Right ventricle myocardium superior (tissue), 1 donor: ENCODE measurements at places on chromosomes 7 and 10.
A peak's percentile ranks its signal among the peaks of the same experiment; 100 is the strongest.

- no peak for DNase-seq
These were observed 79.0 kb upstream of the TMEM168 start for GRCh38 chr7:112869111-112869774.

GRCh38 chr10:122855745-122856144 lies 10.1 kb upstream of the CUZD1 start:
- DNase-seq: no peak

- DNase-seq: no peak
These were observed 742.8 kb downstream of the GRID1 start for GRCh38 chr10:85623758-85624157.

- no peak for DNase-seq
These were observed 178.3 kb downstream of the CDCA7L start for GRCh38 chr7:21767300-21767900.

GRCh38 chr7:54544527-54545240 lies 2.5 kb downstream of the VSTM2A start:
- no peak for DNase-seq

GRCh38 chr10:33482486-33482885 lies 148.0 kb upstream of the NRP1 start:
- DNase-seq: no peak

DNA sequence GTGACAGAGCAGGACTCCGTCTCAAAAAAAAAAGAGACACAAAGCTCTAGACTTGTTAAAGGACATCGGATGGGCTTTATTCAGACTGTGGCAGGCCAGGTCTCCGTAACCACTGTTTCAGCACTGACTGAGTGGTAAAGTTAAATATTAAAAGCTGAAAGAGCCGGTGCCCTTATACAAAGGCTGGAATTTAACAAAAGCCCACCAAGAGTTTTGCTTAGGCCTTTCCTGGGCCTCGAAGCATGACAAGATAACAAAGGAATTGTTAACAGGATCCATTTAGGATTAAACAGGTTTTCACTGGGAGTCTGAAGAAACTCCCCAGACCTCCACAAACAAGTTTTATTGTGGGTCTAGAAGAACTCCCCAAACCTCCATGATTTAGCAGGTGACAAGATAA lies 727.8 kb downstream of the TYW1 start:
- DNase-seq: no peak

DNA sequence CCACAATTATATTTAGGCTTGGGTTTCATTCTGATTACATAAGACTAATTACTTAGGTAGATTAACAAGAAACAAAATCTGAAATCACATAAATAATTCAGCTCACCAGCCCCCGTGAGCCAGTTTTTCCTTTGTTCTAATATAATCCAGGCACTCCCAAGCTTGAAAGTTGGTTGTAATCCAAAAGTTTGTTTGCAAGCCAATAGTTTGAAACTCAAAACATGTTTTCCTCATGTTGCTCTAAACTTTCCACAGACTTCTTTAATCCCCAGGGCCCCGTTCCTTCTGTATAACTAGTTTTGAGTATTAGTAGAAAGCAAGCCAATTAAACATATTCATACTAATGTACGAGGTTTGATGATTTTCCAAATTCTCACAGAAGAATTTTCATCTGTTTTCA lies 56.1 kb downstream of the SP8 start:
- DNase-seq: no peak

DNA sequence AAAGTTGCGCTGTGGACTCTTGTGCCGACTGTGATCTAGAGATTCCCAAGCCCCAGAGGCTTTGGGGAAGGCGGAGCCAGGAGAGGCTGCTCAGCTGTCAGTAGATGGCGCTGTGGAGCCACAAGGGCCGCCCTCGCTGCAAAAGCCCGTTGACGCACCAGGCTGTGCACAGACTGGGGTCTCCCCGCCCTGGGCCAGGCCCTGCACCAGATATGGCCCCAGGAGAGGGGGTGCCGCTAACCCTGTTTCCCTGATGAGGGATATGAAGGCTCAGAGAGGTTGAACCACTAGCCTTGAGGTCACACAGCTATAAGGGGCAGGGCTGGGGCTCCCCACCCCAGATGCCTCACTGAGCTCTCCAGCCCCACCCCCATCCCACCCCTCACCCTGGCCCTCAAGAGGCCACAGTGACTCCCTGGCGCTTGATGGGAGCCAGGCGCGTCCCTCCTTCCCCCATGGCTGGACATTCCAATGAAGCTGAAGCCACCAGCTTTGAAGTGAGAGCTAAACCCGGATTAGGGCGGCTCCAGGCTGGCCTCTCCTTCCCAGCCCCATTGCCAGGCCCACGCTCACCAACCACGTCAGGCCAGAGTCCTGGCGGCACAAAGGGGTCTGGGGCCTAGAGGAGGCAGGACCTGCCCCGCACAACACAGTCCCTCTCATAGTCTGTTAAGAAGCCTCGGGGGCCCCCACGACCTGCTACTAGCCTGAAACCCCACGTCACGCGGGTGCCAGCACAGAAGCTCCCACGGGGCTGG lies 26.4 kb downstream of the MYL10 start:
- DNase-seq: peak; percentile 84

- no peak for DNase-seq
These were observed 15.0 kb upstream of the FAM24B start for GRCh38 chr10:122894261-122894944.

GRCh38 chr7:126700807-126701604 lies 551.7 kb downstream of the GRM8 start:
- no peak for DNase-seq

GRCh38 chr7:92456236-92456635 lies 9.0 kb downstream of the GATAD1 start:
- no peak for DNase-seq

- no peak for DNase-seq
These were observed 939.2 kb upstream of the CELF2 start for GRCh38 chr10:10078446-10078845.

- DNase-seq: no peak
These were observed 51.1 kb upstream of the IL6 start for GRCh38 chr7:22675917-22676343.

GRCh38 chr7:95421000-95421846 lies 13.6 kb downstream of the PON2 start:
- no peak for DNase-seq

DNA sequence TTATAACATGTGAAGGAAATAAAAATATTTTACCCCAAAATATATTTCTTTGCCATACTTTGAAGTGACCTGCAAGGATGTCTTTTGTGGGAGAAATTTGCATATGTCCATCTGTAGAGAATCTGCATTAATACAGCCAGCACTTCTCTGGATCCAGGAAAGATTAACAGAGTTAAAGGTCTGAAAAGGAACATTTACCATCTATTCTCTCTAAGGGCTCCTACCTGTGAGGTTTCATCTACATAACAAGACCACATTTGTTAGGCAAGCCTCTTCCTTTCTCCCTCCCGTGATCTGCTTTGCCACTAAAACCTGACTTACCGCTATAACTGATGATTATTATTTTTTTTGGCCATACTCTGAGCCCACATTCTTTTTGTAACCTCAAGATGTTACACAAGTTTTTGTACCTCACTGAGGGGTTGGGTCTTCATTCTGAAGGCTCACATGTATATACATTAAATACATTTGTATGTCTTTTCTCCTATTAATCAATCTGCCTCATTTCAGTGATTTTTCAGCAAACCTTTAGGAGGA lies 129.4 kb downstream of the AKR1D1 start:
- no peak for DNase-seq

GRCh38 chr10:69067189-69067588 lies 20.7 kb upstream of the SRGN start:
- DNase-seq: no peak

GRCh38 chr7:29281782-29282541 lies 87.4 kb downstream of the CHN2 start:
- DNase-seq: peak; percentile 48

DNA sequence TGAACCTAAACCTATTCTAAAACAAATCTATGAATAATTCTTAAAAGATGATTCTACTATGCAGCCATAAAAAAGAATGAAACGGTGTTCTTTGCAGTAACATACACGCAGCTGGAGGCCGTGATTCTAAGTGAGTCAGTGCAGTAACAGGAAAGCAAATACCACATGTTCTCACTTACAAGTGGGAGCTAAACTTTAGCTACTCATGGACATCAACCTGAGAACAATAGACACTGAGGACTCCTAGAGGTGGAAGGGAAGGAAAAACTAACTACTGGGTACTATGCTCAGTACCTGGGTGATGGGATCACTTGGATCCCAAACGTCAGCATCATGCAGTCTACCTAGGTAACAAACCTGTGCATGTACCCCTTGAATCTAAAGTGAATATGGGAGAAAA lies 575.0 kb upstream of the MGMT start:
- DNase-seq: no peak

DNA sequence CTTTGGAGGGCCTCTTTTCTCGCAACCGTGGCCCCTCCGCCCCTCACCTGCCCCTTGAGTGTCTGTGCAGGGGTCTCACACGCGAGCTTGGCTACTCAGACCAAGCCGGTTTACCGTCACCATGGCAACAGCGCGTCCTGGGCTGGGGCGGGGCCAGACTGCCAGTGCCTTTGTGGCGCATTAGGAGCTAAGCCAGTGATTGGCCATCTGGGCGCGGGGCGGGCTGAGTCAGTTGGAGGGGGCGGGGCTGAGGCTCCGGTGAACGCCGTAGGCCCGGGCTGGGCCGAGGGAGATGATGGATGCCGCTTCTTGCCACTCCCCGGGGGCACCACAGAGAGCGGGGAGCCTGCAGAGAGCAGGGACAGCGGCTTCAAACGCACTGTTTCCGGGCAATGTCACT lies 48.7 kb upstream of the FXYD4 start:
- DNase-seq: peak; percentile 93

DNA sequence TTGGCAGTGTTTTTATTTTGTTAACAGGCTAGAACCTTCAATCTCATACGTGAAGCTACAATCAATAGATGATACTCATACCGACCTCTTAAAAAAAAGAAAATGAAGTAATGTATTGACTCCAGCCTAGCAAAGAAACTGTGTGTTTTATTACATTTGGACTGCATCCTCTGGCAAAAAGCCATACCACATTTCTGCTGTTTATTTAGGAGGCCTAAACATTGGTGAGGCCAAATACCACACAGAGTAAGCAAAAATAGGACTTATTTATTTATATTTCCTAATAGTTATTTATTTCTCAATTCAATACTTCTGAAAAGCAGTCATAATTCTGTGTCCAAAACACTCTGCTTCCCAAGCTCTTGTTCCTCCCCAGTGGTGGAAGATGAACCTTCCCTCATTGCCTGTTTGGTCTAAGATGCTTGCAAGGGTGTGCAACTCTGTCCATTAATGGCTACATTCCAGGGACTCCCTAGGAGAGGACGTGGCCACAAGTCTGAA lies 398.8 kb upstream of the KLF6 start:
- DNase-seq: no peak

GRCh38 chr7:131657881-131658280 lies 101.5 kb upstream of the PODXL start:
- no peak for DNase-seq

- no peak for DNase-seq
These were observed 12.9 kb downstream of the SLC16A12 start for GRCh38 chr10:89522463-89522862.

- no peak for DNase-seq
These were observed 122.8 kb downstream of the PRLHR start for GRCh38 chr10:118472415-118473304.

DNA sequence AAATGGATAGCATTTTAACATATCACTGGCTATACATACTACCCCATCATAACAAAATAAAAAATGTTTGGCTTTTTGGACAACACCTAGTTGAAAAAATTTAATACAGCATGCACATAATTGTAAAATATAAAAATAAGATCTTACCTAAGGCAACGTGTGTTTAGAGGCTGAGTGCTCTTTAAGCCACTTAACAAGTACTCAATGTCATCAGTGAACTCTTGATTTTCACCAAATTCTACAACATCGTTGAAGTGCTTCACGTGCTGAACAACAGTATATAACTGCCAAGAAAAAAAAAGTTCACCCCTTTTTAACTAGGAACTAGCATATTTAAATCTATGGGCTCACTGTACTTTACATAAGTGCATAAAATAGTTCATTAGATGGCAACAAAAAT lies 49.5 kb downstream of the WAPL start:
- DNase-seq: no peak

GRCh38 chr7:117048882-117049281 lies 95.6 kb downstream of the ST7 start:
- DNase-seq: no peak

DNA sequence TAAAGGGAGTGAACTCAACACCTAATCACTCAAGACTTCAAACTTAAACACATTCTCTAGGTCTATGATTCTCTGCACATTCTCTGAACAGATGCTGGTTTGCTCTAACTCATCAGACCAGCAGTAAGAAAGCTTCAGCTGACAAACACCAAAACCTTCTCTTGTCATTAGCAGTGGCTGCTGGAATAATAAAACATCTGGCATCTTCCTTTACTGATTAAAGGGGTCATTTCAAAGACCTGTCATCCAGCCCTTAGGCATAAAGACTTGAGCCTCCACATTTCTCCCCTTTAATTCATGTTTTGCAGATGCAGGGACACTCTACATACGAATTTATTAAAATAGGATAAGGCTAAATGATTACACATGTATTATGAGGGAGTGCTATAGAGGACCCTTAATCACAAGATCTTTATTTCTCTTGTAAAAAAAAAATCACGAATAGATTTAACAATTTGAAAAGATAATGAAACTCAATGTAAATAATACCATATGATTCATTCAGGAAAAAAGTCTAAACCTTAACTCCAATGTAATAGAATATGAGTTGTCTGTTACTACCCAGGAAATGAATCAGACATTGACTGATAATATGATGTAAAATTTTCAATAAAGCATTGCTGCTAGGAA lies 152.4 kb upstream of the GNAI1 start:
- DNase-seq: no peak

DNA sequence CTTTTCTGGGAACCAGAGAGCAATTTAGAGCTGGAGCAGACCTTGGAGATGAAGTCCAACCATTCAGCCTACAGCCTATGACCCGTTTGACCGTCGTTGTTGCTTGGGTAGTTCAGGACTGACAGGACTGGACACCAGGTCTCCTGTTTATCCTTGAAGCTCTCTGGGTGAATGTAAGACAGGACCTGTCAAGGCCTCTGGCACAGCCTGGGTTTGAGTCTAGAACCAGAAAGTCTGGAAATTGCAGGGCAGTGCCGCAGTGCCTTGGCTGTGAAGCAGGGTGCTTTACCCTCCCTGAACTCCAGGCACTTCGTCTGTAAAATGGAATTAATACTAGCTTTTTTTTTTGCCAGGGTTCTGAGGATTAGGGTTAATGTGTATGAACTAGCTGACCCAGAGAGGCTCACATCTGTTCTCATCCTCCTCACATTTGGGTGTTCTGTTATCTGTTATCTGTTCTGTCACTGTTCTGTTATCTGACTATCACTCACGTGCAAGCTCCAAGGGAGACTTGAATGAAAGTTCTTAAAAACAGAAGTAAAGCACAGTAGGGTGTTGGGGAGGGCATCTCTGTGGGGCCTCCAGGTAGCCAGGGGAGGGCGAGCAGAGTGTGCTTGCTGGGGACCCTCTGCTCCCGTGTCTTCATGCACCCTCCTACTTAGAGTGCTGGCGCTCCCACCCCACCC lies 9.9 kb downstream of the BLVRA start:
- DNase-seq: no peak

DNA sequence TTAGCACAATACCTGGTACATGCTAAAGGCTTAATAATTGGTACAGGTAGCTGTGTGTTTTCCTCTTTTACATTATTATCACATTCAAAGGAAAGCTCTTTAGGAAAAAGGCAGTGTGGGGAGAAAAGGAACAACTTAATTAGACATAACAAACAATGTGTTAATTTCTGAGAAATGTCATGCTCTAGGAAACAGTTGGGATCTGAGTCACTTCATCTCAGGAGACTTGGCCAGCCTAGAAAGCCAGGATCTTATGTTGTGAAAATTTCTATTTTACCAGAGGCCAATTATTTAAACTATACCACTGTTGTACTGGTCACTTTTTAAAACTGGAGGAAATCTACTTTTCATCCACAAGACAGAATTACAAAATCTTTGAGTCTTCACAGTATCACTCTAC lies 39.6 kb downstream of the ARMH3 start:
- DNase-seq: no peak
